ENCODE measurements at places on chromosomes 2 and 18.
A peak's percentile ranks its signal among the peaks of the same experiment; 100 is the strongest.

GRCh38 chr2:84084856-84085255, 374.2 kb downstream of the SUCLG1 start:
- no peak for DNase-seq

DNA sequence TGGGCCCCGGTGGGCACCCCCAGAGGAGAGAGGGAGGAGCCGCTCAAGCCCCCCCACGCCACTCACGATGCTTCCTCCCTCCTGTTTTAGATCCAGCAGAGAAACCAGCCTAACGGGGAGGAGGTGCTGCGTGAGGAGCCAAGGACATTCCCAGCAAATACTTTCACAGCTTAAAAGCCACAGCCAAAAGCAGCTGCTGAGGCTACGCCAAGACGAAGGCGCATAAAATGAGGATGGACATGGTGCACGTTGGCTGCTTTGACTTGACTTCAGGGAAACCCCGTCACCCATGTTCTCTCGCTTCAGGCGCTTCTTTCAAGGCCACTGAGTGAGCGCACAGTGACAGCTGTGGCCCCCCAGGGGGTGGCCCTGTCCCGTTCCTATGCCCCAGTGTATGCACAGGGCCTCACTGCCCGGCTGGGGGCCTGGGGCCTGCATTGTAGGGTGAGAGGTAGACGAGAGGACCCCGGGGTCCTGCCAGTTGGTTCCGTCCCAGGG, 72.1 kb upstream of the PXDN start:
- DNase-seq = peak; percentile 31

GRCh38 chr18:45686891-45687611, 36.9 kb upstream of the SLC14A1 start:
- no peak for DNase-seq

DNA sequence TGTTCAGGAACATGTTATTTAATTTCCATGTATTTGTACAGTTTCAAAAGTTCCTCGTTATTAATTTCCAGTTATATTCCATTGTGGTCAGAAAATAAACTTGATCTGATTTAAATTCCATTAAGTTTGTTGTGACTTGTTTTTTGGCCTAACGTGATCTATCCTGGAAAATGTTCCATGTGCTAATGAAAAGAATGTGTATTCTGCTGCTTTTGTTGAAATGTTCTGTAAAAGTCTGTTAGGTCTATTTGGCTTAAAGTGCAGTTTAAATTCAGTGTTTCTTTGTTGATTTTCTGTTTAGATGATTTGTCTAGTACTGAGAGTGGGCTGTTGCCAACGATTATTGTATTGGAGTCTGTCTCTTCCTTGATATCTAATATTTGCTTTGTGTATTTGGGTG, 148.0 kb downstream of the UBR3 start:
- no peak for DNase-seq

DNA sequence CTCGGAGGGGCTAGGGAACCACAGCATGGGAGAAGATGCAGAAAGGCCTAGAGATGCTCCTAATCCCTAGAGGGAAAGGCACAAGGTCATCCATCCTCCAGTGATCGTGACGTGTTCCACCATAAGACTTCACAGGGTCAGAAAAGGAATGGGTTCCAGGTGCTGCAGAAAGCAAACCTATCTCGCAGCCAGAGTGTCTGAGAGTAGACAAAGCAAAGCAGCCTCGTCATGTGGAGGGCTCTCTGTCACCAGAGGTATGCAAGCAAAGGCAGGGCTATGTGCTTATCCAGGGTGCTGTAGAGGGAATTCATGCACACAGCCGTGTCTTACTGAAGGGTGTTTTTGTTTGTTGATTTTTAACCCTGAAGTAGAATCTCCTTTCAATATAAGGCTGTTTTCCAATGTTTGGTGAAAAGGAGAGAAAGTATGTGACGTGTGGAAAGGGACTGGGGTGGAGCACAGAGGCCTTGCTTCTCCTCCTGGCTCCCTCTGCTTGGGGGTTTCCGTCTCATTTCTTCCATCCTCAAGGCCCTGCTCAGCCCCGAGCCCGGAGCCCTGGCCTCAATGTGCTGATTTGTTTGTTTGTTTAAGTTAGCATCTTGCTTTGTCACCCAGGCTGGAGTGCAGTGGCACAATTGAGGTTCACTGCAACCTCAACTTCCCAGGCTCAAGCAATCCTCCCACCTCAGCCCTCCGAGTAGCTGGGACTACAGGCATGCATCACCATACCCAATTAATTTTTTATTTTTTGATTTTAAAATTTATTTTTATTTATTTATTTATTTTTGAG, 3.0 kb downstream of the GPR55 start:
- DNase-seq = no peak

DNA sequence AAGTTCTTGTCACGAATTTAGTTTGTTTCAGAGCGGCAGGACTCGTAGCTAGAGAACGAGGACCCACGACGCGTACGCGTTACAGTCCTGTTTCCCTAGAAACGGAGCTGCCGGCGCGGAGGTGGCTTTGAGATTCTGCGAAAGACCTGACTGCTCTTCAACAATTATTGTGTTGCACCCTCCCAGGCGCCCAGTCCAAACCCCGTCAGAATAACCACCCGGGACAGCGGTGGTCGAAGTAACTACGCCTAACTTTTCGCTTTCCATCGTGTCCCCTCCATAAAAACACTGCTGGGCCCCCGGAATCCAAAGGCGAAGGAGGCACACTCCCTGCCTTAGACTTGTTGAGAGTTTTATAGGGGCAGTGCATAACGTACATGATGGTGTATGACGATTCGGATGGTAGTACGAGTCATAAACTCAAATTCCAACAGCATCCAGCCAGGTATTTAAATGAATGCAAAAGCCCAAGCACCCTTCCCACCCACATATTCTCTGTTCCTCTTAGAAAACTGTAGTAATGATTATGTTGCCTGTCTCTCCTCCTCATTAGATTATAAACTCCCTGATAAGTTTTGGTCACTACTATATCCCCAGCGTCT, 651 bp upstream of the STAM2 start:
- DNase-seq = no peak

GRCh38 chr2:189328848-189329245, 112.4 kb upstream of the WDR75 start:
- DNase-seq = peak; percentile 26

- peak; percentile 75 for DNase-seq
Observed at GRCh38 chr2:113283704-113284284, 5.1 kb upstream of the PAX8 start.

- no peak for DNase-seq
Observed at GRCh38 chr2:20187331-20187730, 37.6 kb downstream of the SDC1 start.

DNA sequence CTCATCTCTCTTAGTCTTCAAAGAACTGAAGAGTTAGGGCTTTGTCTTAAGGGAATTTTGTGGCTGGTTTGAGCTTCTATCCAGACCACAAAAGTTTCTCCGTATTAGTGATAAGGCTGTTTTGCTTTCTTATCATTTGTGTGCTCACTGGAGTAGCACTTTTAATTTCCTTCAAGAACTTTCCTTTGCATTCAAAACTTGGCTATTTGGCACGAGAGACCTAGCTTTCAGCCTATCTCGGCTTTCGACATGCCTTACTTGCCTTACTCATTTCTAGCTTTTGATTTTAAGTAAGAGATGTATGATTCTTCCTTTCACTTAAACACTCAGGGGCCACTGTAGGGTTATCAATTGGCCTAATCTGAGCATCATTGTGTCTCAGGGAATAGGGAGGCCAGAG, 29.9 kb downstream of the HDHD2 start:
- no peak for DNase-seq

DNA sequence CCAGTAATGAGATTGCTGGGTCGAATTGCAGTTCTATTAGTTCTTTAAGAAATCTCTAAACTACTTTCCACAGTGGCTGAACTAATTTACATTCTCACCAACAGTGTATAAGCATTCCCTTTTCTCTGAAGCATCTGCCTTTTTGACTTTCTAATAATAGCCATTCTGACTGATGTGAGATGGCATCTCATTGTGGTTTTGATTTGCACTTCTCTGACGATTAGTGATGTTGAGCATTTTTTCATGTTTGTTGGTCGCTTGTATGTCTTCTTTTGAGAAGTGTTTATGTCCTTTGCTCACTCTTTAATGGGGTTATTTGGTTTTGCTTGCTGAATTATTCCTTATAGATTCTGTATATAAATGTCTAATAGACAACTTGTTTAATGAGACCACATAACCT, 69.6 kb upstream of the UGP2 start:
- DNase-seq = no peak

DNA sequence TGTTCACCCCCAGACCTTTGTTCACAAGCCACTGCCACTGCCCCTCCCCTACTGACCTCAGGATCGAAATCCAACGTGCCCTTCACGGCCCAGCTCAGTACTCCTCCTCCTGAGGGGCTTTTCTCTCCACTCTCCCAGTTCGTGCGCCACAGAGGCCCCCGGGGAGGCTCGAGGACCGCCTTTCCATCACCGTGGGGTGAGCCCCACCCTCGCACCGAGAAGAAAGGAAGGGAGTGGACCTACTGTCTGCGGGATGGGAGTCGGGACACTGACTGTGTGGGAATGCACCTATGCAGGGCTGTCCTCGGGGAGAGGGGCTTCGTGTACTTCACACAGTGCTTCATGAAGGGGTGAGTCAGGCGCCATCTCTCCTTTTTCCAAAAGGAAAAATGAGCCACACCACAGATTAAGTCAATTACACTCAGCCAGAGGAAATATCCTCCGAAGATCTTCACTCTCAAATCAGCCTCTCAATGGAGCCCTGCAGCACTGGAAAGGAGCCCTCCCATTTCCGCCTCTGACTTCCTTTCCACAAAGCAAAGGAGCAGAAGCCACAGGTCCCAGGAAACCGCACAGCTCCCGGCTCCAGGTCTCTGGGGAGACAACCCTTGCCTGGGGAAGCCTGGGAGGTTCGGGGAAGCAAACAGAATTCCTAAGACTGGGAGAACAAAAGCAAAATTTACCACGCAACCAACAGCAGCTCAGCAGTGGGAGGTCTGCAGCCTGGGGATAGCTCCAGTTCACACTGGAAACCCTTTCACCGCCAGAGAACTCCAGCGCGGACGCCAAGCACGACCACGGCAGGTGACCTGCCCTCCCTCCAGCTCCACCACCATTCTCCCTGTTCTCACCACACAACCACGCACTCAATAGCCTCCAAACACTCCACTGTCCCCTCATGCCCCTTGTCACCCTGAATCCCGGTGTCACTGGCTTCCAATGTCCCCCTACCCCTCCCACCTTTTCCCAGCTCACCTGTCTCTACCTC, 21.6 kb downstream of the ADCY3 start:
- DNase-seq = no peak

DNA sequence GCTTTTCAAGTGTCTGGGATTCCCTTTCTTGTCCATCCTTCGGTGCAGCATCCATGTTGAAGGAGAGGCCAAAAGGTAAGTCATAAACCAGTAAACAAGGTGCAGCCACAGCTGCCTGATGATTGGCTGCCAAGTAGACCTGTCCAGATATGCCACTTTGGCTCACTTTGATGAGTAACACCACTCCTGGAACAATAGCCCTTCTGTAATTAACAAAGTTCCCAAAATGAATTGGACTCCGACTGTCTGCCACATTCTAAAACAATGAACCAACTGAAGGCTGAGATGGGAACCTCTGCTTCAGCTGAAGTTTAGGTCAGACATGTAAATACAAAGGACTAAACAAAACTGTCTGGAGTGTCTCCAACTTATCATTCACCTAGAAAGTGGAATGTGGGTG, 82.2 kb upstream of the LGALSL start:
- no peak for DNase-seq

DNA sequence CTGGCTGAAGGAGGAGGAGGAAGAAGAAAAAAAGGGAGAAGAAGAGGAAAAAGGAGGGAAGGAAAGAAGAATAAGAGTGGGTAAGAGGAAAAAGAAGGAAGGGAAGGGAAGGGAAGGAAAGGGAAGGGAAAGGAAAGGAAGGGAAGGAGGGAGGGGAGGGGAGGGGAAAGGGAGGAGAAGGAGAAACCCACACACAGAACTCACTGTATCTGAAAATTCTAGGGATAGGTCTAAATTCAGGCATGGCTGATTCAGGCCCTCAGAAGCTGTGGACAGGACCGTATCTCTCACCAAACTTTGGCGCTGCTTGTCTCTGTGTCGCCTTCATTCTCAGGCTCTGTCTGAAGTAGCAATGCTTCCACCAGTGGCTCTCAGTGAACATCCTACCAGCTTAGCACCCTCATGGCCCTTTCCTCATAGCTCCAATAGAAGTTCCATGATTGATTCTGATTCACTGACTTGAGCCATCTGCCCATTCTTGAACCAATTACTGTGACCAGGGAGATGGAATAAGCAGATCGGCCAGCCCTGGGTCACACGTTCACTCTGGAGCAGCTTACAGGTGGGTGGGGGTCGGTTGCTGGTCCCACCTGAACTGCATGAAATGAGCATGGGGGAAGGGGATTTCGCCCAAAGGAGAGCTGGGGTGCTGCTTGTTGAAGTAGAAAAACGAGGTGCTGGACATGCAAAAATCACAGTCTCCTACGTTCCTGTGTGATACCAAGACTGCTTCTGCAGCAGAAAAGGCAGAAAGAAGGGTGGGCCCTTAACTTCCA, 59.7 kb downstream of the TTC32 start:
- DNase-seq = no peak

DNA sequence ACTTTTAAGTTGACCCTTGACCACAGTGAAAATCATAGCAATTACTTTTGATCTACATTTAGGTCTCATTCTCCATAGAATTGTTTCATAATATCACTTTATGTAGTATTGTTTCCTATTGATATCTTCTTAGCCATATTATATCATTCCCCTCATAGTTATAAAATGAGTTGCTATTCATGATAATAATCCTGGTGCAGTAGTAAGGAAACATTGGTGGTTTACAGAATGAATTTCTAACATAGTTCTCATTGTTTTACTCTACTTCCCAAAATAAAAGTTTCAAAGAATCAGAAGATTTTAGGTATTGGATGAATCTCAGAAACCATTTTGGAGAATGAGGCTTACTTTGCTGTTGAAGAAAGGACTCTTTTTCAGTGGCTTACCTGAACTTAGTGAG, 246.0 kb downstream of the PARD3B start:
- DNase-seq = no peak

DNA sequence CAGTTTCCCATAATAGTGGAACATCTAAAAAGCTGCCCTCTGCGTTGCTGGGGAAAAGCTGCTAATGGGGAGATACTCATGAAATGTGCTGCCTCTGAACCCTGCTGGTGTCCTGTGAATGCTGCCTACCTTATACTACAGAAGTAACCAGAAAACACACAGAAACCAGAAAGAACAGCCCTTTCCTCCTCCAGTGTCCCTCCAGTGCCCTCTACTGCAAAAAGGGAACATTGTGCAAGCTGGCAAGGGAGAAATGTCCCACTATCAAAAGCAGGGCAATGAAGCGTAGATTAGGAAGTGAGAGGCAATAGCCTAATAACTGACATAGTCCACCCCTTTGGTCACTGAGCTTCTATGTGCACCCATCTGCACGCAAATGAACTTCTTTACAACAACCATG, 162.7 kb upstream of the ETAA1 start:
- DNase-seq = no peak

DNA sequence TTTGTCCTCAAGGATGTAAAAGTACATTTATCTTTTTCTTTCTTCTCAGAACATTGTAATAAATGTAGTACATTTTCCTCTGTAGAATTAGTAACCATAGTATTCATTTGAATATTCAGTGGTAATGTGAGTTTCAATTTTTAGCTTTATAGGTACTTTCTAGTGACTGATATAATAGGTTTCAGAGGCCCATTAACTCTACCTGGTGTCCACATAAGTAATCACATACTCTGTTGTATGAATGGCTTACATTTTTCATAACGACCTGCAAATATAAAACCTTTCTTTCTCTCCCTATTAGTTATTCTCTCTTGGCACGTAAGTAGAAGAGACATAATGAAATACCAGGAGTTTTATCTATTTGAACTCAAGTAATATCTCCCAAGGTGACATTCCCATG, 1017.6 kb downstream of the DPP10 start:
- DNase-seq = no peak

Data from AG04449 (cell line).